Stimulated activated CD8-positive, alpha-beta memory T cell treated with anti-CD3 and anti-CD28 coated beads, Interleukin-12 subunit alpha, Interleukin-12 subunit beta, amount 100 ng/mL, for 1 hour (primary cell): ENCODE measurements at places on chromosomes 13 and 19.
A peak's percentile ranks its signal among the peaks of the same experiment; 100 is the strongest.

- DNase-seq, result no peak
Observed at GRCh38 chr13:34628209-34628682, 313.8 kb upstream of the NBEA start.

DNA sequence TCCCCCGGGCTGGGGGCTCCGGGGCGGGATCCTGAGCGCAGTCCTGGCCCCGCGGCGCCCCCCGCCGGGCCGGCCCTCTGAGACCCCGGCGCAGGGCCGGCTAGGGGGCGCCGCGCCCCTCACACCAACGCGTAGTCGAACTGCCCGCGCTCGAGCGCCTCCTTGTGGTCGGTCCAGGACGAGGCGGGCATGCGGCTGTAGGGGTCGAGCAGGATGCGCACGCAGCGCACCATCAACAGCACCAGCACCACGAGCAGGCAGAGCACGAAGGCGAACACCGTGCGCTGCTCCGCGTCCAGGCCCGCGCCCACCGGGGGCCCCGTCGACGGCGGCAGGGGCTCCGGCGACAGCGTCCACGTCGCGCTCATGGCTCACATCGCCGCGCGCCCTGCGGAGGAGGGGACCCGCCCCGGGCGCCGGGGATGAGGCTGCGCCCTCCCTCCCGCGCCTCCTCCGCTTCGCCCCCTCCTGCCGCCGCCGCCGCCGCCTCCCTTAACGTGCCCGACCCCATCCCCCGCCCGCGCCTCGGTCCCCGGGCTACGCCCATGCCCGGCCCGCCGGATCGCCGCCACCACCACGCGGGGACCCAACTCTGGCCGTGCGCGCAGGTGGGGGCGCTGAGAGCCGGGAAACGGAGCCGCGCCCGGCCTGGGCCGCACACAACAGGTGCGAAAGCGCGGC lies 624 bp downstream of the CTXN1 start:
- DNase-seq, result peak; percentile 62

- no peak for DNase-seq
Observed at GRCh38 chr19:367963-368629, 23.5 kb upstream of the MIER2 start.

DNA sequence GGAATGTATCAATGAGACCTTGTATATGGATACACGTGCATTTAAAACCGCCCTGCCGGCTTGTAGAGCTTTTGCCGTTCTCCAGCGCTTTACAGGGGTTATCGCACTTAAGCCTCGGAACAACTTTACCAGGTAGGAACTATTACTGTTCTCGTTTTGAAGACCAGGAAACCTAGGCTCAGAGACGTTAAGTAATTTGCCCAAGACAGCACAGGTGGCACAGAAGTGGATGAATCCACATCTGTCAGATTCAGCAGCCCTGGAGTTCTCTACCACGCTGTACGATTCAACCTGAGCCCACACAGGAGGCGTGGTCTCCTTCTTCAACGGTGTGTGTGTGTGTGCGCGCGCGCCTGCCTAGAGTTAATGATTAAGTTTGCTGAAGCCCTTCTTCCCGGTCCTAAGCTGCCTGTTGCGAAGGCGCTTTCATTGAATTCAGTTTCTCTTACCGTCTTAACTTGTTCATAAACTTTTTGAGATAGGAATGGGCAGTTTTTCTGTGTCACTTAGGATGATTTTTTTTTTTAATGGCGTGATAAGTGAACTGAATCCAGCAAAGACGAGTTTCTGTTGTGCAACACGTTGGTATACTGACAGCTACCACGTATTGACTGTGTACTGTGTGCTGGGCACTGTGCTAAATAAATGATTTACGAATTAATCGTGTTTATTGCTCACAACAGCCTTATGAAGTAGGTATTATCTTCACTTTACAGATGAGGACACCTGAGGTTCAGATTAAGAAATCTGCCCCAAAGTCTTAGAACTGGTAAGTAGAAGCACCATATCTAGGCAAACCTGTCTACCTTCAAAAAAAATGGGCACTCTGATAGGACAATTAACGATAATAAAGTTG lies 67.4 kb downstream of the KCNRG start:
- DNase-seq, result peak; percentile 65

- no peak for DNase-seq
Observed at GRCh38 chr13:27463500-27463899, 13.1 kb upstream of the MTIF3 start.
